Stimulated activated CD8-positive, alpha-beta memory T cell treated with anti-CD3 and anti-CD28 coated beads, Interleukin-7, amount 100 ng/mL, for 1 hour (primary cell): ENCODE measurements at places on chromosomes 2 and 18.
A peak's percentile ranks its signal among the peaks of the same experiment; 100 is the strongest.

DNA sequence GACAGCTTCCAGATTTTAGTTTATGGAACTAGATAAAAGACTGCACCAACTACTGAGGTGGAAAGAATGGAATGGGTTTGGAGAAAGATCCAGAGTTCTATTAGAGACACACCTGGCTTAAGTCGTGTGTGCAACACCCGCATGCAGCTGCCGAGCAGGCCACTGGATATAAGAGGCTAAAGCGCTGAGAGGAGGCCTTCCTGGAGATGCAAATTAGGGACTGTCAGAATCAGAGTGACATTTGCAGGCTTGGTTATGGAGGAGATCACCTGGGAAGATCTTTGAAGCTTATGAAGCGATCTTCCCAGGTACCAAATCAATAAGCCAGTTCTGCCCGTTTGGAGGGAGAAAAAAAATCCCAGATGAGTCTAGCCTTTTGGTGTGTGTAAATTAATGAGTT, 30.4 kb upstream of the KLHL29 start:
- no peak for DNase-seq

GRCh38 chr2:25274868-25275574, 66.7 kb downstream of the DNMT3A start:
- peak; percentile 41 for DNase-seq

- DNase-seq, result no peak
Observed at GRCh38 chr2:215354771-215355695, 43.2 kb downstream of the ATIC start.

- DNase-seq, result no peak
Observed at GRCh38 chr2:103161456-103162289, 399.8 kb downstream of the TMEM182 start.

GRCh38 chr2:227509076-227509475, 37.1 kb downstream of the AGFG1 start:
- DNase-seq, result no peak
